ENCODE measurements at places on chromosomes 13 and 19. TPM values are rescaled to one million over a fixed set of nuclear protein-coding genes. Genes with fewer than 3 reads are reported as not detected.

- no peak for DNase-seq
Observed at GRCh38 chr13:73782450-73783449, 351.5 kb downstream of the KLF12 start.

DNA sequence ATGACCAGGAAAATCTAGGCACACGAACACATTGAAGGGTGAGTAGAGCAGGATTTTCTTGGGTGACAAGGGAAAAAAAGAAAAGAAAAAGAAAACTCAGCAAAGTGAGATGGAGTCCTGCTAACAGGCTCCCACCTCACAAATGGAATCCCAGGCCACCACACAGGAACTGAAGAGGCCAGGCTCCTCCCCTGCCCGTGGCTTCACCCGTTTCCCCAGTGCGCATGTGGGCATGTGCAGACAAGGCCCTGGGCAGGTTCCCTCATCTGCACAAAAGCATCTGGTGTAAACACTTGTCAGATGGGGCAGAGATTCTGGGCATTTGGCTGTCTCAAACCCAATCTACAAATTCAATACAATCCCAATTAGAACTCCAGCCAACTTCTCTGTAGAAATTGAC is 24.5 kb downstream of the CFAP97D2 start:
- no peak for DNase-seq

- DNase-seq = no peak
Observed at GRCh38 chr19:33727331-33727998, 69.2 kb upstream of the KCTD15 start.

- DNase-seq = no peak
Observed at GRCh38 chr13:46324976-46325375, 62.1 kb downstream of the RUBCNL start.

DNA sequence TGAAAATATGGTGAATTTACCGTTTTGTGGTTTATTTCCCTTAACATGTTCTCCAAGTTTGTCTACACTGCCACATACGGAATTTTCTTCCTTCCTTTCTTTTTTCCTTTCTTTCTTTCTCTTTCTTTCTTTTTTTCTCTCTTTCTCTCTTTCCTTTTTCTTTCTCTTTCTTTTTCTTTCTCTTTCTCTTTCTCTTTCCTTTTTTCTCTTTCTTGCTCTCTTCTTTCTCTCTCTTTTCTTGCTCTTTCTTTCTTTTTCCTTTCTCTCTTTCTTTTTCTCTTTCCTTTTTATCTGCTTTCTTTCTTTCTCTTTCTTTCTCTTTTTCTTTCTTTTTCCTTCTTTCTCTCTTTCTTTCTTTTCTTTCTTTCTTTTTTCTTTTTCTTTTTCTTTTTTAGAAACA is 1962.3 kb upstream of the PCDH20 start:
- no peak for DNase-seq

DNA sequence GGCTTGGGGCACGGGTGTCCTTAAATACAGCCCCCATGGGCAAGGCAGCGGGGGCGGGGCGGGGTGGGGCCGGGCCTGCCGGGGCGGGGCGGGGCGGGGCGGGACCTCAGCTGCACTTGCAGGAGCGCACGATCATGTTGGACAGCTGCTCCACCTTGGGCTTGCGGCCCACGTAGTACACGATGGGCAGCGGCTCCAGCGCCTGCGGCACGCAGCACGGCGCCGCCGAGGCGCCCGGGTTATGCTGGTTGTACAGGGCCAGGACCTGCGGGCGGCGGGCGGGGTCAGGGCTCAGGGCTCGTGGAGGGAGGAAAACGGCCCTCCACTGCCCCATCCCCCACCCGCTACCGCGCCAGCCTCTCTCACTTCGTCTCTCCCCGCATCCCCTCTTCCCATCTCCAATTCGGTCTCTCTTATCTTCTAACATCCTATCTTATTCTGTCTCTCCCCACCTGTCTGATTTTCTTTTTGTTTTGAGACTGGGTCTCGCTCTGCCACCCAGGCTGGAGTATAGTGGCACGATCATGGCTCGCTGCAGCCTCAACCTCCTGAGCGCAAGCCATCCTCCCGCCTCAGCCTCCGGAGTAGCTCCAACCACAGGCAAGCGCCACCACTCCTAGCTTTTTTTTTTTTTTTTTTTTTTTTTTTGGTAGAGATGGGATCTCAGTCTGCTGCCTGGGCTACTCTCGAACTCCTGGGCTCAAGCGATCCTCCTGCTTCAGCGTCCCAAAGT is 21.1 kb downstream of the CCDC97 start:
- no peak for DNase-seq

DNA sequence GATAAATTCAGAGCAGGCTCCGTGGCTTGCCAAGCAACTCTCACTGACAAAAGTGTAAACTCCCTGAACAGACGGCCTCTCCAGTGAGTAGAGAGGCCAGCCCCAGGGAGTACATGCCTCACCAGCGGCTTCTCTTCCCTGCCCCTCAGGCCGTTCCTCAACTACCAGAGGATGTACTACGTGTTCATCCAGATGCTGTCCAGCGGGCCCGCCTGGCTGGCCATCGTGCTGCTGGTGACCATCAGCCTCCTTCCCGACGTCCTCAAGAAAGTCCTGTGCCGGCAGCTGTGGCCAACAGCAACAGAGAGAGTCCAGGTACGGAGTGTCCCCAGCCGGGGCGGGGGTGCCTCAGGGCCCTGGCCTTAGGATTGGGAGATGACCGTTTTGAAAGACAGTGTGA is 93.4 kb upstream of the MCF2L start:
- DNase-seq = no peak

DNA sequence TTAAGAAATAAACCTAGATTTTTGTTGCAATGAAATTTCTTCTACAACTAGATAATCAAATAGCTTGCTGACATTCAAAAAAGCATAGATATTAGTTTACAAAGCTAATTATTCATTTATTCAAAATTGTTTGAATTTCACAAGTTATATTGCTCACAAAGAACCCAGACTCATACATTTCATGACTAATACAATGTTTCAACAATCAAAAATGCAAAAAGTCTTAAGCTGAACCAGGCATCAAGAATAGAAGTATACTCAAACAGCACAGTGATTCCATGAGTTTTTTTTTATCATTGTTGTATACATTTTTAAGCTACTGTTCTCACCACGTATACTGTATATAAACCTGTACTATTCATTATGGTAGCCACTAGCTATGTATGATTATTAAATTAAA is 51.0 kb downstream of the DIAPH3 start:
- DNase-seq = no peak

DNA sequence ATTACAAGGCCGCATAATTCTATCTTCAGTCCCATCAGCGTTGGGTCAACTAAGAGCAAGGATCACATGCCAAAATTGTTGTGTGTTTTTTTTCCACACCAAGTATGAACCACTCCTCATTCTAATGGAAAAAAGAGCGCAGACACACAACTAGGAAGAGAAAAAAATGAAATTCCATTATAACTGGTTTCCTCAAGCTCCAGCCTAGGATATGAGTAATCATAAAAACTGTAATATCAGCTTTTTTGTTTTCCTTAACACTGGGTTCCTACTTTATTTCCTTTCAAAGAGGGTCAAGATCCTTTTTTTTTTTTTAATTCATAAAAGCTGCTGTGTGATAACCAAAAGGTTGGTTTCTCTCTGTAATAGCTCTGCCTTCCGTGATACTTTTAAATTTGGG is 19.4 kb downstream of the TSHZ3 start:
- no peak for DNase-seq

DNA sequence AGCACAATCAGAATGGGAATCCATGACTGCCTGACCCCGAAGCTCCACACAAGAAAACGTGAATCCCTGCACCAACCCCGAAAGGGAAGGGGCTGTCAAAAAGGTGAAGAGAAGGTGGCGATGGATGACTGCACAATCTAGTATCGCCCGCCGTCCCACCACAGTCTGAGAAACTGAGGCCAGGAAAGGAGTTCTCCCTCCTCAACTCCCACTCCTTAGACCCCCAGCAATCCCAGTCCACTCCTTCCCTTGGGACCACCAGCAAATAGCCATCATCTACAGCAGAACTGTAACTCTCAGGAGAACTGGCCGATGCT is 451 bp downstream of the NOSIP start:
- no peak for DNase-seq

GRCh38 chr19:12913011-12913561 is 6.0 kb downstream of the SYCE2 start:
- no peak for DNase-seq

DNA sequence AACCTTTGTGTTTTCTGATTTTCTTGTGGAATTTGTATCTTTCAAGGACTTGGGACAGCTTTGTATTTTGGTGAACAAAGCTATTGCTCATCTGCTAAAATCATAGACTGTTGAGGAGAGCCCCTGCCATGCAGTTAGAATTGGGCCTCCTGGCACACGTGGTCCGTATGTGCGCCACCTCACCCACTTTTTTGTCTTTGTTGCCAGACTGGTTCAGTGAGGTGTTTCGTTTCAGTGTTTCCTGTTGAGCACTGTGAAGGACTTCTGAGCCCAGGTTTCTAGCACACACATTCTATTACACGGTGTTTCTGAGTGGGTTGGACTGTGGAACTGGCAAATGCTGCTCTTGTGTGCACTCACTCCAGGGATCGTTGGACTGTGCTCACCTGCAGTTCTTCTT is 37.6 kb upstream of the RNF113B start:
- DNase-seq = no peak

- peak; percentile 20 for DNase-seq
Observed at GRCh38 chr13:30421093-30422053, 920 bp upstream of the UBE2L5 start.

- DNase-seq = peak; percentile 86
Observed at GRCh38 chr19:3544742-3545668, 6.0 kb downstream of the TEKTIP1 start.

GRCh38 chr19:23394511-23394910 is 760 bp downstream of the ZNF91 start:
- DNase-seq = peak; percentile 16

- no peak for DNase-seq
Observed at GRCh38 chr13:87887459-87888123, 216.4 kb downstream of the SLITRK5 start.

The GPR183 gene
- 322 TPM for total RNA-seq

The CLIP3 gene
- 3.8 TPM for total RNA-seq

The CEACAM5 gene
- not detected for total RNA-seq

The ARHGEF7 gene
- 104 TPM for total RNA-seq

The LRG1 gene
- total RNA-seq = 0.17 TPM

The CYP2F1 gene
- total RNA-seq = 0.37 TPM

The TMC4 gene
- 3.1 TPM for total RNA-seq

Measured in T-helper 17 cell (primary cell).